Hepatocyte (in vitro differentiated cells): ENCODE measurements at places on chromosomes 2 and 18. TPM values are rescaled to one million over a fixed set of nuclear protein-coding genes. Genes with fewer than 3 reads are reported as not detected.

Gene FAM161A
- total RNA-seq: 3.7 and 6.5 TPM in 2 replicates

Gene CFAP65
- total RNA-seq: 0.03 and 0.12 TPM in 2 replicates

Gene CEP76
- 10.0 and 11.9 TPM in 2 replicates for total RNA-seq

Gene AP1S3
- 27.2 and 30.7 TPM in 2 replicates for total RNA-seq

Gene GALNT14
- 1.4 and 2.2 TPM in 2 replicates for total RNA-seq

Gene RGPD3
- total RNA-seq: 0.27 and 0.36 TPM in 2 replicates

Gene CYP27C1
- 0.56 and 1.2 TPM in 2 replicates for total RNA-seq

GRCh38 chr2:174610243-174610995 lies 12.8 kb upstream of the WIPF1 start:
- H3K4me1 ChIP-seq: peaks cover 28% of the 10 kb centered on the region
- no peak for DNase-seq
- no peak overlapping the region for H3K27ac ChIP-seq
- no peaks in the 10 kb centered on the region for H3K27me3 ChIP-seq

DNA sequence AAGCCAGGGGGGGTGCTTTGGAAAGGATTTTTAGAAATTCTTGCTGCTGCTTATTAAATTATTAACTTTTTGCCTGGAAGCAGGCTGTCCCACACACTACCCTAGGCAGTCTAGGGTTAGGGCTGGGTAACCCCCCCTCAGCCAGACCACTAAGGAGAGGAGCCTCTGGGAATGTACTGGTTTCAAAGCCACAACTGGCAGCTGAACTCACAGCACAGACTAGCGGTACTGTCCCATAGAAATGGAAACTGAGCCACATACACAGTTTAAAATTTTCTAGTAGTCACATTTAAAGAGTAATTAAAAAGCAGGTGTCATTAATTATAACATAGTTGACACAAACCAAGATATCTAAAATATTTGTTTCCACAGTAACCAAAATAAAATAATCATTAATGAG lies 50.1 kb downstream of the SPRED2 start:
- peaks cover 40% of the 10 kb centered on the region for H3K4me1 ChIP-seq
- no peak overlapping the region for H3K4me3 ChIP-seq
- peak overlapping the region; percentile 71 for H3K27ac ChIP-seq
- no peak for DNase-seq

DNA sequence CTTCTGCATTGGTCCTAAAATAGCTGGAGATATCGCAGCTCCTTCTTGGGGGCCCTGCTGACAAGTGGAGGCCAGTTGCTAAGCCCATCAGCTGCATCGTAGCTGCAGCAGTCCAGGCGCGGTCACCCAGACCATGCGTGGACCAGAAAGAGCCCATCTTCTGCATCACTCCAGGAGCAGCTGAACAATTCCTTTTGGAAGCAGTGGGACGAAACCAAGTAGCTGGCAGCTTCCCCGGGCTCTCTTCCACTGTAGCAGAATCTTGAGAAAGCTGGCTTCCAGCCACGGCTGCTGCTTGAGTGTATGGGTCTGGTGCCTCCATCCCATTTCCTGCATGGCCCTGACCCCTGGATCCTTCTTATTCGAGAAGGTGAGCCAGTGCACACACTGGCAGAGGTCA lies 22.2 kb upstream of the CAB39 start:
- no peak overlapping the region for H3K27ac ChIP-seq
- no peak for DNase-seq
- H3K4me1 ChIP-seq: peaks cover 5% of the 10 kb centered on the region
- H3K4me3 ChIP-seq: no peak overlapping the region
- no peaks in the 10 kb centered on the region for H3K27me3 ChIP-seq

GRCh38 chr2:174675615-174676014 lies 78.0 kb upstream of the WIPF1 start:
- no peaks in the 10 kb centered on the region for H3K27me3 ChIP-seq
- peaks cover 12% of the 10 kb centered on the region for H3K4me1 ChIP-seq
- DNase-seq: no peak

DNA sequence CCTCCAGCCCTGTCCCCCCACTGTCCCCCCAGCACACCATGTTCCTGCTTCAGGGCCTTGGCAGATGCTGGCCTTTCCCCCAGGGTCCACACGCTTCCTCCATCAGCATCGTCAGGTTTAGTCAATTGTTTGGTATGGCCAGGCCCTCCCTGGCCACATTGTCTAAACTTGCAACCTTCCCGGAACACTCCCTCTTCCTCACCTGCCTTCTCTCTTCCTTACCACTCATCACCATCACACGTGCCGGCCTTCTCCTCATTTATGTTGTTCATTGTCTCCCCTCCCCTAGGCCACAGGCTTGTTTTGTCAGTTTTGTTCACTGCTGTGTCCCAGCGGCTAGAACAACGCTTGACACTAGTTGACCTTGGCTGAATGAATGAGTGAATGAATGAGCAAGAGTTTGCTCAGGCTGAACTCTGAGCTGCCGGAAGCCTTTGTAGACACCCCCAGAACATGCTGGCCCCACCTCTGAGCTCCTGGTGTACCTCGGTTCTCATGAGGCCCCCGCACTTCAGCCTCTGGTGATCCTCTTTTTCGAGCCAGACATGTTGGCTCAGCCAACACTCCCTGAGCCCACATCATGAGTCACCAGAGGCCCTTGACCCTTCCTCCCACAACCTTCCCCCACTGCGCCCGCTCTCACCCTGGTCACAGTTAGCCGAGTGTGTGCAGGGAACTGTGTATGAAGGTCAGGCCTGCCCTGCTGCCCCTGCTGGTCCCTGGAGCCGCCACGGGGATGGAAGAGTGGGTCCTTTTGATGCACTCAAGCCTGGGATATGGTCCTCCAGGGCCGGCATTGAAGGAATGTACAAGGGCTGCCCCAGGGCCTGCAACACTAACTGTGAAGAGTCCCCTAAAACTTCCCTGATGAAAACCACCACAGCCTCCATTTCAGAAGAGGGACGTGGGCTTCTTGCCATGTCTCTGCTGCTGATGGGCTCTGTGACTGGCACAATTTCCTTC lies 57.5 kb downstream of the HS1BP3 start:
- peaks cover 57% of the 10 kb centered on the region for H3K4me1 ChIP-seq
- no peak overlapping the region for H3K4me3 ChIP-seq
- H3K27me3 ChIP-seq: no peaks in the 10 kb centered on the region
- H3K36me3 ChIP-seq: no peaks in the 10 kb centered on the region
- H3K27ac ChIP-seq: peak overlapping the region; percentile 88

DNA sequence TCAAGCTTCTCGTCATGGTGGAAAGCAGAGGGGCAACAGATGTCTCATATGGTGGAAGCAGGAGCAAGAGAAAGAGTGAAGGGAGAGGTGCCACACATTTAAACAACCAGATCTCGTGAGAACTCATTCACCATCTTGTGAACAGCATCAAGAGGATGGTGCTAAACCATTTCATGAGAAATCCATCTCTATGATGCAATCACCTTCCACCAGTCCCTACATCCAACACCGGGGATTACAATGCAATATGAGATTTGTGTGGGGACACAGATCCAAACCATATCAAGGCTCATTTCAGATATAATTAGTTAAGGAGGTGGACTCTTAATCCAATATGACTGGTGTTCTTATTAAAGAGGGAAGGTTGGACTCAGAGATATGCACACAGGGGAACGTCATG lies 272.8 kb downstream of the KCNS3 start:
- no peak overlapping the region for H3K4me3 ChIP-seq
- no peaks in the 10 kb centered on the region for H3K36me3 ChIP-seq
- no peak overlapping the region for H3K27ac ChIP-seq
- H3K27me3 ChIP-seq: no peaks in the 10 kb centered on the region

DNA sequence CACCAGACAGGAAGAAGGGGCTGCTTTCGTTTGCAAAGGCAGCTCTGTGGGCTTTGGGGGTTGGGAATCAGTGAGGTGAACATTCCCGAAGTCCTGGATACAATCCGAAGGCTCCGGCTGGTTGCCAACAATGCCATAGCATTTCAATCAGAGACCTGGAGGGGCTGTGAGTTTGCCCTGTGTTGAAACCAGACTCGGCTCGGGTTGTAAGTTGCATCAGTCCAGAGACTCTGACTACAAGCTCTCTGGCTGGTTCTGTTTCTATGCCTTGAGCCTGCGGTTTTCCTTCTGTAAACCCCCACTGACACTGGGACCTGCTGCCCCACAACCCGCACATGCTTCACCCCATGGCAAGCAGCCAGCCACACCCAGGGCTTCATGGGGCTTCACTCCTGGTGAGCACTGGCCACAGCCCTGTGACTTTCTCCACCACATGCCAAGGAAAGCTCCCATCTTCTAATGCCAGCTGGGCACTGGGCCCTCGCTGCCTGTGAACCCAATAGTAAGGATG lies 85.7 kb upstream of the ODC1 start:
- H3K4me1 ChIP-seq: no peaks in the 10 kb centered on the region
- no peak for DNase-seq
- H3K27ac ChIP-seq: no peak overlapping the region
- no peaks in the 10 kb centered on the region for H3K36me3 ChIP-seq

- H3K27ac ChIP-seq: no peak overlapping the region
- no peaks in the 10 kb centered on the region for H3K27me3 ChIP-seq
- H3K4me1 ChIP-seq: no peaks in the 10 kb centered on the region
- no peak overlapping the region for H3K4me3 ChIP-seq
- H3K36me3 ChIP-seq: no peaks in the 10 kb centered on the region
These were observed 86.9 kb downstream of the ZFP36L2 start for GRCh38 chr2:43139501-43139900.

GRCh38 chr2:209525834-209526281 lies 102.0 kb downstream of the MAP2 start:
- H3K4me1 ChIP-seq: peaks cover 4% of the 10 kb centered on the region
- no peaks in the 10 kb centered on the region for H3K36me3 ChIP-seq
- H3K4me3 ChIP-seq: no peak overlapping the region
- H3K27ac ChIP-seq: peak overlapping the region; percentile 3

DNA sequence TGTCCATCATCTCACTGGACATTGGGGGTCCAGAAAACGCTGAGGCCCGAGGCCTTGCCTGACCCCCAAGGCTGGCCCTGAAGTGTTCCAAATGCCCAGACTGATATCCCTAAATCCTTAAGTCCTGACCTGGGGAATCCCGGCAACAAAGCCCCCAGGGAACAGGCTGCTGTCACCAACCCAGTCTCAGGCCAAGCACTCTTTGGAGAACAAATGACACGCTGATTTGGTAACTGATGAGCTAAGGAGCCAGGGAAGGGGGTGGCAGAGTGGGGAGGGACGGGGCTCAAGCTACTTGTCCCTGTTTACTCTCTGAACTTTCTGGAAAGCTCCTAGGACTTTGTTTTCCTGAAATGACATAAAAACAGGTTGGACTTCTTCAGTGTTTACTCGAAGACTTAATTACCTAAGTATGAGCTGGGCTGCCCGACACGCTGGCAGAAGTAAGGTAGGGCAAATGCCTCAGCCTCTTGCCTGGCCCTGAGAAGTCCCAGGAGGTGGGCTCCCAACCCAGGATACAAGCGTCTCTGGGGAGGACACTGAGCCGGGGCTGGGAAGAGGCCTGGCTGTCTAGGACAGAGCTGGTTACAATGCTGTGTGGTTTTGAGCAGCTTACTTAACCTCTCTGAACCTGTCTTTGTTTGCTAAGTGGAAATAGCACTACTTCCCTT lies 105.5 kb upstream of the GLI2 start:
- DNase-seq: no peak
- H3K27ac ChIP-seq: peak overlapping the region; percentile 33
- peaks cover 40% of the 10 kb centered on the region for H3K4me1 ChIP-seq
- no peaks in the 10 kb centered on the region for H3K27me3 ChIP-seq

- DNase-seq: no peak
- H3K4me1 ChIP-seq: no peaks in the 10 kb centered on the region
- no peaks in the 10 kb centered on the region for H3K36me3 ChIP-seq
- no peaks in the 10 kb centered on the region for H3K27me3 ChIP-seq
- no peak overlapping the region for H3K27ac ChIP-seq
These were observed 13.5 kb upstream of the UBXN4 start for GRCh38 chr2:135728064-135728743.

GRCh38 chr2:170897108-170897507 lies 31.9 kb upstream of the GORASP2 start:
- no peak for DNase-seq
- H3K27ac ChIP-seq: no peak overlapping the region
- H3K4me3 ChIP-seq: no peak overlapping the region
- H3K36me3 ChIP-seq: no peaks in the 10 kb centered on the region

DNA sequence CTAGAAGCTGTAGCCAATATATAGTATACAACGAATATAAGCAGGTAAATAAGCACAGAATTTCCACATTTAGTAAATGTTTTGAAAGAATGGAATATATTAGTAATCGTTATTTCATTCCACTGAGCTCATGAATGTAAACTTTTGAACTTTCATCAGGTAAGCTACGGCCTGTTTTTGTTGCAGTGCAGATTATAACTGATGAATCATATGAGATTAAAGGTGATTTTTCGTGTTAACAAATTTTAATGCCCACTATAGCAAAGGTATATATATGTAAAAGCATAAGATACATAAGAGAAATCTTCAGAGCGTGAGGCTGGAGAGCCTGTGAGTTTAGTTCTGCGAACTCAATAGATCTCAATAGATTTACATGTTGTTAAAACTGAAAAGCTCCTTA lies 1.1 kb downstream of the SCYGR1 start:
- H3K4me1 ChIP-seq: peaks cover 6% of the 10 kb centered on the region
- no peaks in the 10 kb centered on the region for H3K27me3 ChIP-seq
- H3K36me3 ChIP-seq: no peaks in the 10 kb centered on the region
- H3K27ac ChIP-seq: no peak overlapping the region
- no peak for DNase-seq
- no peak overlapping the region for H3K4me3 ChIP-seq

- no peak overlapping the region for H3K27ac ChIP-seq
- DNase-seq: no peak
- H3K4me1 ChIP-seq: no peaks in the 10 kb centered on the region
- H3K36me3 ChIP-seq: no peaks in the 10 kb centered on the region
- no peak overlapping the region for H3K4me3 ChIP-seq
These were observed 233.0 kb downstream of the ACTR3 start for GRCh38 chr2:114122930-114123329.

DNA sequence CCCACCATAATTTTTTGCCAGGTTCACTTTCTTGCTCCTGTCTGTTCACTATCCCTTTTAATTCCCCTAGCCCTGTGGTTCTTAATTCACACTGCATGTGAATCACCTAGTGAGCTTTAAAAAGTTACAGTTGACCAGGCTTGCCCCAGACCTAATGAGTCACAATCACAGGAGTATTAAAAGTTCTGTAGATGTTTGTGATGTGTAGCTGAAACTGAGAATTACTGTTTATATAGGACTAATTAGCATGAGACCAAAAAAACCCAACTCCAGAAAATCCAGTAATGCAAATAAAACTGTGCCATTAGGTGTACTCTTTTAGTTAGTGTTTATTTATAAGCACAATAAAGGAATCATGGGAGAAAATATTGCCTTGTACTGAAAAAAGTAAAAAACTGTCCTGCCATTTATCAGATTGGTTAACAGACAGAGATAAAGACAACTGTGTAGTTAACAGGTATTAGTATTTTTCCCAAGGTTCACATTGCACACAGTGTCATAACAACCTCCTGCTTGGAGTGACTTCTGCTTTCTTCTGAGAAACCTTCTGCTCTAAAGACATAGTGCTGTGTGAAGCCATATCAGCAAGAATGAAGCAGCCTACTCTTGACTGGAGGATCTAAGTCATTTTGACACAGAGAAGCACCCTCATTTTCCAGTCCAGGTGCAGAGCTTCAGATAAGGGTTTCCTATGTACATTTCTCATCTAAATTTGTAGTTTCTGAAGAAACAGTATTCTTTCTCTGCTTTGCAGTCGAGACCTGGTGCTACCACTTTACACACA lies 39.0 kb downstream of the VAPA start:
- H3K27ac ChIP-seq: no peak overlapping the region
- DNase-seq: no peak
- H3K4me3 ChIP-seq: no peak overlapping the region
- no peaks in the 10 kb centered on the region for H3K27me3 ChIP-seq
- H3K4me1 ChIP-seq: no peaks in the 10 kb centered on the region
